ENCODE measurements at places on chromosomes 4 and X.
A peak's percentile ranks its signal among the peaks of the same experiment; 100 is the strongest.

DNA sequence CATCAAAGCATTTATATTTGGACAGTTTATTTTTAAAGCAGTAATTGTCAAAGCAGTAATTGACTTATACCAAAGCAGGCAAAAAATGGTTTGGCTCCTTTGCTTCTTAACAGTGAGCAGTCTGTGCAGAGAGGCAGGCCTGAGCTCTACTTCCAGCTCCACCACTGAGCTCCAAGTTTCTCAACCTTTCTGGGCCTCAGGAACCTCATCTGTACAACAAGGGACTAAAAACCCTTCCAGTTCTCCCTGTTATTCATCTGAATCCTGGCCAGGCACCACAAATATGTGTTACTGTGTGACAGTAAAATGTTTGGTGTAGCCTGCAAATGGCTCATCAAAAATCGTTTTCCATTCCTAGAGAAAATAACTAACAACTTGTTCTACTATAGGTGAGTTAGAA is 88.7 kb upstream of the TTC29 start:
- DNase-seq = no peak

DNA sequence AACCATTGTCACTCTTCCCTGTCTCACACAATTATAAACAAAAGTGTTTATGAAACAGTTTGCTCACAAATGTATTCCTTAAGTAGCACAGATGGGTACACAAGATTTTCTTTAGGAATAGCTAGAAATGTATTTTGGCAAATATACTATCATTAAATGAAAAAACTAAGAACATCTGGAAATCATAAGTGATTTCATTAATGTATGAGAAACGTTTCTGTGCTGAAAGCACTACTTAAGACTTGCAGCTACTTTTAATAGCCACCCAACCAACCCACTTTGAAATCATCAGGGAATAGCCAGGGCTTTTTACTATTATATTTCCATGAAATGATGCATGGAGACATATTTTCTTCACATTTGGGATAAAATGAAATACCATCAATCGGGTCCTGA is 62.3 kb upstream of the NAP1L5 start:
- no peak for DNase-seq

- DNase-seq = no peak
These were observed 121.6 kb upstream of the FAT1 start for GRCh38 chr4:186845137-186845842.

DNA sequence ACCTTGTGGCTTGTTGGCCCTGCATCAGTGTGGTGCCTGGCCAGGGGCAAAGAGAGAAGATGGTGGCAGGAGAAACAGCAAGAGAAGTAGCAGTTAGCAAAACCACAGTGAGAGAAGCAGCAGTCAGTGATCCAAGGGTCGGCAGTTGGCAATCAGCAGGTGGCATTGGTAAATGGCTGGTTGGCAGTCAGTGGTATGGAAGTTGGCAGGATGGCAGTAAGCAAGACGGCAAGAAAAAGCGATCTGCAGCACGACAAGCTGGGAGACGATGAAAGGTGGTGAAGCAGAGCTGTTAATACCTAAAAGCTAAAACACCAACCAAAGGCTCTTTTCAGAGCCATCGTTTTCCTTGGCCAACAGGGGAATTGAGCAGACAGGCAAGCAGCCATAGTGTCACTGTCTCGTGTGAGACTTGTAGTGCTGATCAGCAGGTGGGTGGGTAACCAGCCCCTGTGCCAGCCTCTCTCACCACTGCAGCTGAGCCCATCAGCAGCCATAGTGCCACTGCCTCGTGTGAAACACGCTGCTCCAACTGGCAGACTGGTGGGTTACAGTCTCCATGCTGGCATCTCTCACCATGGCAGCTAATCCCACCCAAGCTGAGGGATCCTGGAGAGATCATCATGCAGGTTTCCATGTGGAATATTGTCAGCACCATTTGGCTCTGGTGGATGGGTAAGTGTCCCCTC is 2078.4 kb downstream of the PCDH7 start:
- no peak for DNase-seq

- DNase-seq = no peak
These were observed 120.5 kb upstream of the SORBS2 start for GRCh38 chr4:185932491-185932890.

DNA sequence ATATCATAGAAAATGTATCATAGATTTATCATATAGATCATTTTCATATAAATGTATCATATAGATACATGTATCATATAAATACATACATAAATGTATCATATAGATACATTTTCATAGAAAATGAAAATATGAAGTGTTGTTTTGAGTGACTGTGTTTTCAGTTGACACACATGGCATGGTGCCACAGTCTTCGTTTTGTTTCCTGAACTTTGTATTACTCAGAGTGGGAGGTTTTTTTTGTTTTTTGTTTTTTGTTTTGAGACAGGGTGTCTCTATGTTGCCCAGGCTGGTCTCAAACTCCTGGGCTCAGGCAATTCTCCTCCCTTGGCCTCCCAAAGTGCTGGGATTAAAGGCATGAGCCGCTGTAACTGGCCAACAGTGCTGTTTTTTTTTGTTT is 3.9 kb downstream of the RBM10 start:
- no peak for DNase-seq

- no peak for DNase-seq
These were observed 405.9 kb downstream of the ADGRL3 start for GRCh38 chr4:61605984-61606383.

DNA sequence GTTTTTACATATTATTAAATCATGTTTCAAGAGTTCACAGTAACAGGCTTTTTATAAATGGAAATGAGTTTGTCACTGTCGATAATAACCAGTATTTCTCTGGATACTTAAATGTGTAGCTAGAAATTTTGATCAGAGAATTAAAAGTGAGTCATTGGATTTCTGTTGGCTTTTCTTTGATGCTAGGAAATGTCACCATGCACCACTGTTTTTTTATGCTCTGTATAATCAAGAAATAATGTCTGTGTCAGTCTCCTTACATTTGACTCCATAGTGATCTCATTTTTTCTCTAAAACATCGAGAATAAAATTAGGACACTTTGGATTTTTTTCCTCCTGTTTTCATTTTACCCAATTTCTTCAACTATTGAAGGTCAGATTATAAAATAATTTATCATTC is 234.2 kb downstream of the RAPGEF2 start:
- no peak for DNase-seq

DNA sequence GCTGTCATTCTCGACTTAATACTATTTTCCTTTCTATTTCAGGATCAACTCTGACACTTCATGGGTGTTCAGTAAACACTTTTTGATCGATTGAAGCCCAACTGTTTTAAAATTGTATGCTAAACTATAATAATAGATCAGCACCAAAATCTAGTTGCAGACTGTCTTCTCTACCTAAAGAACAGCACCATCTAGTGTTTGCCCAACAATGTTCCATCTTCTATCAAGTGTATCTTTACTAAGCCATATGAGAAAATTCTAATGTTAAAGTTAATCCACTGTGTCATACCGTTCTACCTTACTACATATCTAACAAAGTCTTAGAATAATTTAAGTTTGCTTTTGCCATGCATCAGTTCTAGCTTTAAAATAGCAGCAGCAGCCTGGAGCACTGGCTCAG is 113.0 kb upstream of the PRDX4 start:
- DNase-seq = no peak

GRCh38 chr4:3285558-3286334 is 7.1 kb upstream of the RGS12 start:
- no peak for DNase-seq

- DNase-seq = no peak
These were observed 341.4 kb downstream of the DHRSX start for GRCh38 chrX:2159393-2159792.

- no peak for DNase-seq
These were observed 194.7 kb downstream of the ASMT start for GRCh38 chrX:1809581-1809980.

- no peak for DNase-seq
These were observed 348.1 kb upstream of the ATOH1 start for GRCh38 chr4:93480452-93480851.

DNA sequence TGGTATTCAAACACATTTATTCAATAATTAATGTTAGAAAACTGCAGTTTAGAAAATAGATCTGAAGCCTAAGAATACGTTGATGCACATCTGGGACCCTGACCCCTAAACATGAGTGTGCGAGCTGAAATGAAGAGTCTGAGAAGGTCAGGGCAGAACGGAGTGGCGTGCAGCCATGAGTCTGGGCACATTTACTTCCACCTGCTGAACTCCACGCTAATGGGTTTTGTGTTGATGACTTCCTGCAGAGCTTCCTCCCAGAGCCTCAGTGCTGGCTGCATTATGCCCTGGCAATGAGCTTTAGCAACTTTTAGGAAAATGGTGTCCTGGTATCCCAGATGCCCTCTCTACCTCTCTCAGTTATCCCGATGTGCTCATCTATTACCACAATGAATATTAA is 53.1 kb downstream of the FAM114A1 start:
- DNase-seq = no peak

- DNase-seq = no peak
These were observed 4.0 kb upstream of the CDKL2 start for GRCh38 chr4:75634281-75634680.

GRCh38 chr4:77877167-77877566 is 14.5 kb downstream of the MRPL1 start:
- DNase-seq = no peak

- DNase-seq = no peak
These were observed 41.1 kb downstream of the AFF2 start for GRCh38 chrX:148541584-148541940.

- DNase-seq = no peak
These were observed 43.6 kb upstream of the IL1RAPL2 start for GRCh38 chrX:104522386-104522785.

GRCh38 chr4:1622956-1623355 is 61.2 kb downstream of the FAM53A start:
- no peak for DNase-seq

- no peak for DNase-seq
These were observed 100.0 kb upstream of the EOLA2 start for GRCh38 chrX:150038315-150038714.

DNA sequence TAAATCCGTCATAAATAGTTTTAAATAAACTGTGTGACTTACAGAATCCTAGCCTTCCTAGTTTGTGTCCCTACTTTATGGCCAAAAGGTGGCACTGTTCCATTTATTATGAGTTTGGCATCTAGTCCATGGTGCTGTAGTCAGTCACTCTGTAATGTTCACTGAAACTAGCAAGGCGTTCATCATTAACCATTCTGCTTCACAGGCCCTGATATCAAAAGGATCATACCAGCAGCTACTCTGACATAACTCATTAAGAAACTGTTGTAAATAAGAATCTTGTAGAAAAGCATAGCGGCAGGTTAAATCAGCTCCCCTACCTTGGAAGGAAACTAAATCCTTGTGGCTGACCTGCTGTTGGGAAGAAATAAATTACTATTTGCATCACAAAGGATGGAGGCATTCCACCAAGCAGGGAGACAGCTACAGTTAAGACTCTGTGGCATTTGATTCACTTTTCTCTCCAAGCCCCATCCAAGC is 919.6 kb upstream of the DIAPH2 start:
- no peak for DNase-seq

DNA sequence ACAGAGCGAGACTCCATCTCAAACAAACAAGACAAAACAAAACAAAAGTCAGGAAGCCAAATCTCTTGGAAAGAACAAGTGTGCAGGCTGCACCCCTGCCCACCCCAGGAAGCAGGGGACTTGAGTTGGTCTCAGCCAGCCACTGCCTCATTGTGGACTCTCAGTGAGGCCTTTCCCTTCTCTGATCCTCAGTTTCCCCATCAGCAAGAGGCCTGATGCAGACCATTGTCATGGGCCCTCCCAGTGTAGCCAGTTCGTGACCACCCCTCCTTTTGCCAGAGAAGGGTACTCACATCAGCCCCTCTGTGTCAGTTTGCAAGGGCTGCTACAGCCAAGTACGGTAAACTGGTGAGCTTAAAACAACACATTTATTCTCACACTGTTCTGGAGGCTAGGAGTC is 48.9 kb upstream of the MAMLD1 start:
- no peak for DNase-seq

DNA sequence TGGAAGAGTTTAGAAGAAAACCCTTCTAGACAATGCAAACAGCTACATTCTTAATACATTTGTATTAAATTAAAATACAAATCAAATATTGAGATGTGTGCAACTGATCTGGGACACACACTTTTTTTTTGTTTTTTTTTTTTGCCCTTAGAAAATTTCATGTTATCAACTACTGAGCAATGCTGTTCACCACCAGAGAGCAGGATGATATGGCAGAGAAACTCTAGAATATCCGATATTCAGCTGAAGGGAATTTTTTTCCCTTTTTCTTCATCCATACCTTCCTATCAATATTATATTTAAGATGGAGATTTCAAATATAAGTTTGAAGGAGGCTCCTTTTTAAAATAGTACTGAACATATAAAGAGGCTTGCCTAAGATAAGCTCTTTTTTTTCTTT is 1.0 kb downstream of the NDST3 start:
- DNase-seq = no peak

DNA sequence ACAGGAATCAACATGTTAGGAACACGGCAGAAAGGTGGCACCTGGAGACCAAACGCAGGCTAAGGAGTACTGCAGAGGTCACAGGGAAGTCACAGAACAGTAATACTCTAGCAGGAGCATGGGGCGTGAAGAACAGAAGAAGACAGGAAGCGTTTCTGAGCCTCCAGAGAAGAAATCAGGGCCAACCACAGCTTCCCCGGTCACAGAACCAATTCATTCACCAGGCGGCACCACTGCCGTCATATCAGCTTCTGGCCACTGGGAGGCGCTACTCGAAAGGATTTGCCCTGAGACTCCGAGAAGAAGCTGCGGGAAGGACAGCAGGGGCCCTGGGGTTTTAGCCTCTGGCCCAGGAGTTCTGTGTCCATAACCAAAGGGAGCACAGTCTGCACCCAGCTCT is 78.0 kb upstream of the DRD5 start:
- DNase-seq = peak; percentile 59

DNA sequence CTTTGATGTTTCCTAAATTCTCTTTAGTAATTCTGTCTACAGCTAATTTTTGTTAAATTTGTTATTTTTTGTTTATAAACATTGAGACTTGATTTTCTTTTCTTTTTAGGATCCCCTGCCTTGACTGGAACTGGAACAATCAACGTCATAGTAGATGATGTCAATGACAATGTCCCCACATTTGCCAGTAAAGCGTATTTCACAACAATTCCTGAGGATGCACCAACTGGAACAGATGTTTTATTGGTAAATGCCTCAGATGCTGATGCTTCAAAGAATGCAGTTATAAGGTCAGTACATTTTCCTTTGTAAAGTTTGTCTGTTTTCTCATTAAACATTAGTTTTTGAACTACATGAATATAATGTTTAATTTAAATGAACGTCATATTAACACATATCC is 119.4 kb downstream of the FAT4 start:
- DNase-seq = no peak

- DNase-seq = no peak
These were observed 39.7 kb upstream of the PROM1 start for GRCh38 chr4:16123356-16124084.

DNA sequence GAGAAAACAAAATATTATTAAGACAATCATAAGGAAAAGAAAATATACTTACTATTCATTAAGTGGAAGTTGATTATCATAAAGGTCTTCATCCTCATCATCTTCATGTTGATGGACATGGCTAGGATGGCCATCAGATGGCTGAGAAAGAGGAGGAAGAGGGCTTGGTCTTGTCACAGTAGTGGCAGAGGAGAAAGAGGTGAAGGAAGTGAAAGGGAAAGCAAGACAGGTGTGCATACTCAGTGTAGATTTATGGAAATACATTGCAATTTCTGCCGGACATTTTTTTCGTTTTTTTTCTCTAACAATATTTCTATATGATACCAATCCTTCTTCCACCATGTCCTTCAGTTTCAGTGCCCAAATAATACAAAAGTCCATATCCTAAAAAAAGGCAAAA is 1409.8 kb downstream of the PCDH7 start:
- no peak for DNase-seq

GRCh38 chrX:153361781-153362397 is 27.9 kb downstream of the ZNF275 start:
- no peak for DNase-seq

GRCh38 chrX:11953615-11954014 is 184.7 kb upstream of the FRMPD4 start:
- DNase-seq = no peak

All from stimulated activated naive B cell treated with anti-CD40 and anti-IgM and Interleukin-4, amounts not matched to agents 10 μg/mL and 1 μg/mL and 100 μg/mL, for 72 hours (primary cell).